ENCODE measurements at places on chromosomes 2 and 18.

- peak; percentile 77 for DNase-seq
Observed at GRCh38 chr18:55821219-55821618, 233.2 kb upstream of the TCF4 start.

DNA sequence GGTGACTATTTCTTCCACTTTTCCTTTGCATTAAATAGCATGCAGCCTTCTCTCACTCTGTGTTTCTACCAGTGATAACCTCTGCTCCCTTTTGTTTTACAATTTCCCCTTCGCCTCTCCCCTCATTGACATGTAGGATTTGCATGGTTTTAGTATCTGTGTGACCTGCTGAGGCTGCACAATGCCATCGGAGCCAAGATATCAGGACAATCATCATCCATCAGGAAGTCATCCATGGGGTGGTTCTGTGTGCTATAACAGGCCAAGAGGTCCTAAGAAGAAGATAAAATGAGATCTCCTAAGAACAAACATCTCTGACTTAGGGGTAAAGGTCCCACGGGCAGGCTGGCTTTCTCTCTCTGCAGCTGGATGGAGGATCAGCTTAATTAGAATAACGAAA is 65.6 kb downstream of the EHD3 start:
- DNase-seq, result no peak

GRCh38 chr2:6692819-6693218 is 172.9 kb downstream of the CMPK2 start:
- no peak for DNase-seq

DNA sequence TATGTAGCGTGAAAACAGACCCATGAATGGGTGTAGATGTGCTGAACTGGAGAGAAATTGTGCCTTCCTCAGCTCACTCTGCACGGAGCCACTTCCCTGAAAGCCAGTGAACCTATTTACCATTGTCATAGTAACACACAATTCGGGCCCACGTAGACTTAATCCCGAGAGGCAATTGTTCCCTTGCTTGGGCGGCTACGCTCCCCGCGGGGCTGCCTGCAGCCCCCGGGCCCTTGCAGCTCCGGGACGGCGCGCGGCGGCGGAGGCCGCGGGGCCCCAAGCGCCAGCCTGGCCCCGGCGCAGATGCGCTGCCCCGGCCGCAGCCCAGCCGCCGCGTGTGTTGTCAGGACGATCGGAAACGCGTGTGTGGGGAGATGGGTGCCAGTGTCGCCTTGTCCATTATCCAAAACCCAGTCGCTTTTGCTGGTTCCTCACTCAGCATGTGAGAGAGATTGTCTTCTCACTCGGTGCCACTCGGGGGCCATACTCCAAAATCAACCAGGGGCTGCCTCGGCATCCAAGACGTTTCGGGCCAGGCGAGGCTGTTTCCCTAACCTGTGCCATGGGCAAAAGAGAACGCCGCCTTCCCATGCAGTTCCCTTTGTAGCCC is 17.9 kb upstream of the LRRTM1 start:
- DNase-seq, result no peak

DNA sequence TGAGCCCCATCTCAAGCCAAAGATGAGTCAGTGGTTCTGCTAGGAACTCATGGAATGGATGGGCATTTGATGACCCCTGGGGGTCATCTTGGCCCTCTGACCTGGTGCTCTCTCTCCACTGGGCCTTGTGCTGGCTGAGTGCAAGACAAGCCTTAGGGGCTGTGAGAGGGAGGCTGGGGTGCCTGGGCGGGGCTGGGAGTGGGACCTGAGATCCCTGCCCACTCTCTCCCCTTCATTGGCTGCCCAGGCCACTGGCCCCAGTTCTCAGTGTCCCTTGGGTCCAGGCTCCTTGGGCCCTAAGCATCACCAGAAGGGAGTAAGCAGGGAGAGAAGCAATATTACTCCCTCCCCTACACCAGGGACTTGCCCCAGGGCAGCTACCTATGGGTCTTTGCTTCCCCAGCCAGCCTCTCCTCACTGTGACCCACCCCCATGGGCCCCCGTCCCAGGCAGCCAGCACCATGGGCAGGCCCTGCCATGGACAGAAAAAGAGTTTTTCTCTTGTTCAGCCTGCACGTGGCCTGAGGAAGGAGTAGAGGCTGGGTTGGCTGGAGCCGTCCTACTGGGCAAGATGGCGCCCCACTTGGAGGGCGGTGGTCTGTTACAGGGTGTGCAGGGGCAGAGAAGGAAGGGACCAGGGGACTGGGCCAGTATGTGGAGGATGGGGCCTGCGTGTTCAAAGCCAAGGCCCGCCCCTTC is 33.6 kb downstream of the ATOH8 start:
- no peak for DNase-seq

DNA sequence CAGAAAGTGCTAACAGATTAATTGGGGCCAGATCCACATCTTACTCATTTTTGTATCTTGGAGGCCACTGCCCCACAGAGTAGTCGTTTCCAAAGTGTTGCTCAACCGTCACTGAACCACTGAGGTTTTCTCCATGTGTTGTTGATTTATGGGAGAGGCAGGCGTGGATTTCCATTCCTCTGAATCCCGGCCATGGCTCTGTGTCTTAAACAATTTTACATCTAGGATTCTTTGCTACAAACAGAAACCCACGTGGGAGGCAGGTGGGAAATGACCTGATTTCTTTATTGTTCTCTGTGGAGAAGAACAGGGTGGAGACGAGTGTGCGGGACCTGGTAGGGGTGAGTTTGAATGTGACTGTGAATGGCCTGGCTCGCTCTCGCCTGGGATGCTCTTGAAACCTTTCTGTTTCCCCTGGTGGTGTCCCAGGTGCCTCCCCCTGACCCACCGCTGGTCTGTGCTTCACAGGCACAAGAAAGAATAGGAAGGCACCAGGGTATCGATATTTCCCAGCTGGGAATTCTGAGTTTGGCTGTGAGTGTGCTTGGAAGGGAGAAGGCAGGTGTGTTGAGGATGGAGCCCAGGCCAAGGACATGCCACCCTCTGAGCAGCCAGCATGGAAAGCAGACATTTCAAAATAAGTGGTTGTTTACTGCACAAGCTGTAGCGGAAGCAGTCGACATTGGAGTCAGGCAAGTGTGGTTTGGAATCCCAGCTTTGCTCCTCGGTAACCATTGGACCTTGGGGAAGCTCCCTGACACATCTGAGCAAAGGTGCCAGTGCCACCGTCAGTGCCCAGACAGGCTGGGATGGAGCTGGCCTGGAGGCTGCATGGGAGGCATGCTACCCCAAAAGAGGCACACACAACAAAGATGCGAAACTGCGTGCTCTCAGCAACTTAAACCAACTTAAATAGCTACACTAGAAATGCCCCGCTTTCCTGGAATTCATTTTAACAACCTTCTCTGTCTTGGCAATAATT is 50.0 kb downstream of the LPIN1 start:
- DNase-seq, result no peak

DNA sequence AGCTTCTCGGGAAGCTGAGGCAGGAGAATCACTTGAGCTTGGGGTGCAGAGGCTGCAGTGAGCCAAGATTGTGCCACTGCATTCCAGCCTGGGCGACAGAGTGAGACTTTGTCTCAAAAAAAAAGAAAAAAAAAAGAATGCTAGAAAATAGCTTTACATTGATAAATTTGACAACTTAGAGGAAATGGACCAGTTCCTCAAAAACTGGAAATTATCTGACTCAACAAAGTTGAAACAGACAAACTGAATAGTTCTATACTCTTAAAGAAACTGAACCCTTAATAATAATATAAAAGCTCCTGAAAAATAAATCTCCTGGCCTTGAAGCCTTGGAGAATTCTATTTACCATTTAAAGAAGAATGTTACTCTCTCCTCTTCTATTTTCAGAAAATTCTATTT is 151.0 kb upstream of the BCL2L11 start:
- DNase-seq, result no peak

- DNase-seq, result peak; percentile 35
Observed at GRCh38 chr18:24504401-24504800, 44.0 kb downstream of the HRH4 start.

DNA sequence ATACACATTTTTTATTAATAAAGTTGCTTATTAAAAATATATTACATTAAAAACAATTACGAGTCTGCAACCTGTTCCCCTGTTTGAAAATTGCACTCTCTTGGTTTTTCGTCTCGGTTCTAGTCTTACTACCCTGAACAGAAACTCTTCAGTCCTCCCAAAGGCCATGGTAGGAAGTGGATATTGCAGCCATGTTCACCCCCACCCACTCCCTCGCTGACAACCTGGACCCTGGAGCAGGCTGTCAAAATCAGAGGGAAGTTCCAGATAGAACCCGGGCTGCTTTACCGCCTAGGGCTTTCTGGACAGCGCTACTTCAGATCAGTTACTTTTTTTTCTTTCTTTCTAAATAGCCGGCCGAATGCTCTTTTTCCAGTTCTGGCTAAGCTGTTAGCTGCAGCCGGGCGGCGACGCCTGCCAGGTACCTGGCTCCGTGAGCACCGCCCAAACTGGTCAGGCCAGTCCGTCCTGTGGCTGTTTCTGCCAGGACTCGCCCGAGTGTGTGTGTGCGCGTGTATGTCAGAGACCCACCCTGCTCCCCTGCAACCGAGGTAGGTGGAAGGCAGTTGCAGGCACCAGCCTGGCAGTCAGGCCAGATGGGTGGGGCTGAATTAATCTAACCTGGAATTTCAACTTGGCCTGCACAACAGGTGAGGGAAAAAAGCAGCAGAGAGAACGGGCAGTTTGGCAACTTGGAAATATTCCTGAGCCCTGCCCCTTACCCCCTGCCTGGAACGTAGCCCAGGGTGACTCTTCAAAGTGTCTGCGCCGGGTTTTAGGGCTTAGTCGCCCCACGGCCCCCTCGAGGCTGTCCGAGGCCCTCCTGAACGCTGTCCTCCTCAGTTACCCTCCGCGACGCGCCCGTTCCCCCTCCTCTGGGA is 1.1 kb upstream of the TET3 start:
- DNase-seq, result peak; percentile 99
